Stimulated activated CD4-positive, alpha-beta T cell treated with anti-CD3 and anti-CD28 coated beads, TNF-alpha, amount 100 ng/mL, for 48 hours (primary cell): ENCODE measurements at places on chromosomes 3 and 15.
A peak's percentile ranks its signal among the peaks of the same experiment; 100 is the strongest.

DNA sequence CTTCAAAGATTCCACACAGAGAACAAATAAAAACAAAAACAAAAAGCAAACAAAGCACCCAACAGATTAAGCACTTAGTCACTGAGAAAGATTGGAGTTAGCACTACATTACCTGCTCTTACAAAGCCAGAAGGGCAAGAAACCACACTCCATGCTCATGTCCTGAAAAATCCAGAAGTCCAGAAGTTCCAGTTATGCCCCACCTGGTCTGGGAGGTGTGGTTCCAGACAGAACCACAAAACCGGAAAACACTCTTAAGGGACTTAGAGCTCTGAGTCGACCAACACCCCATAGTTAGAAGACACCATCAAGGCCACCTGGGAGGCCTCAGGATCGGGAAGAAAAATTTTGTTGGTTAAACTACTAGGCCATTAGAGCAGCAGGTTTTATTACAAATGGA lies 88.9 kb downstream of the TNIK start:
- no peak for DNase-seq

DNA sequence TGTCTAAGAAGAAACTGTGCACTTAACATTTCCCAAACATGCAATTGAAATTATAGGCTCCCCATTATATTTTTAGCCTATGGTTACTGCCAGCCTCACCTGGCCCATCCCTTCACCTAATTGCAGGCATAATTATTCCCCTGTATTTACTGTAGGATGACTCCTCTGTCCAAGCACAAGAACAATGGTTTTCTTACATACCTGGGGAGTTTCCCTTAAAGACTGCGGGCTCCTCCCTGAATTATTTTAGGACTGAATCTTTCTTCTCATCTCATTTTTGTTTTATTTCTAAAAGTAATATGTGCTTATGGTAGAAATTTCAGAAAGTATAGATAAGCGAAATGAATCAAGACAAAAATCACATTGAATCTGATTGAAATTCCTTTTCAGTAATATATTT lies 11.4 kb downstream of the TM4SF1 start:
- DNase-seq, result no peak

DNA sequence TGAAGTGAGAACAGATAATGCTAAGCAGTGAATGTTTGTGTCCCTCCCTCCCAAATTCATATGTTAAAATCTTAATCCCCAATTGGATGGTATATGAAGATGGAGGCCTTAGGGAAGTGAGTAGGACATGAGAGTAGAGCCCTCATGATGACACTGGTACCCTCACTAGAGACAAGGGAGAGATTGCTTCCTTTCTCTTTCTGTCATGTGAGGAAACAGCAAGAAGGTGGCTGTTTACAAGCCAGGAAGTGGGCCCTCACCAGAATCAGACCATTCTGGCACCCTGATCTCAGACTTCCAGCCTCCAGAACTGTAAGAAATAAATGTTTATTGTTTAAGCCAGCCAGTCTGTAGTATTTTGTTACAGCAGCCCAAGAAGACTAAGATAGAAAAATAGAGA lies 209.5 kb downstream of the SATB1 start:
- no peak for DNase-seq

DNA sequence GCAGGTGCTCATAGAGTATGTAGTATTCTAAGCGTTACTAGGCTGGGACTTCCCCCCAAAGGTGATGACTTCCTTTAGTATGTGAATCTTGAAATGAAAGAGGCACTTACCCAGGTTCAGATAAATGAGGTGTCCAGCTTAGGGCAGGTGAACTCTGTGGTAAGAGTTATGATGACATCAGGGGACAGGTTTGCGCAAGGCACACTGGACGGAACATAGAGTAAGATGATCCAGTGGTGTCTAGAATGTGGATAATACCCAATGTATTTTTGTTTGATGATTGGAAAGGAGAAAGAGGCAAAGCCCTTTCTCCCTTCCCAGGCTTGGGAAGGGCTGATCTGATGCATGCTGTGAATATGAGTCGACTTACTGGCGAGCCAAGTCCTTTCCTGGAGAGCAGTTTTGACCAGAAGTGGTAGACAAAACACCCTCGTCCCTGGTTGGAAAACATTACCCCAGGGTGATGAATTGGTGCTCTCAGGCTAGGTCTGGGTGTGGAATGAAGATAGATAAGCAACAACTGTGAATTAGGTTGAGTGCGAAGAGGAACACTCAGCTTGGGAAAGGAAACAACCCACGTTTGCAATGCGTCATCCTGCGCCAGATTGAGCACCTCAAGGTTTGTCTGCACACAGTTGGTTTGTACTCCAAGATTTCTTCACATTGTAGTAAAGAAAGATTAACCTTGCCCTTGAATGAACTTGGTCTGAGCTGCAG lies 124.2 kb downstream of the GHSR start:
- peak; percentile 25 for DNase-seq

DNA sequence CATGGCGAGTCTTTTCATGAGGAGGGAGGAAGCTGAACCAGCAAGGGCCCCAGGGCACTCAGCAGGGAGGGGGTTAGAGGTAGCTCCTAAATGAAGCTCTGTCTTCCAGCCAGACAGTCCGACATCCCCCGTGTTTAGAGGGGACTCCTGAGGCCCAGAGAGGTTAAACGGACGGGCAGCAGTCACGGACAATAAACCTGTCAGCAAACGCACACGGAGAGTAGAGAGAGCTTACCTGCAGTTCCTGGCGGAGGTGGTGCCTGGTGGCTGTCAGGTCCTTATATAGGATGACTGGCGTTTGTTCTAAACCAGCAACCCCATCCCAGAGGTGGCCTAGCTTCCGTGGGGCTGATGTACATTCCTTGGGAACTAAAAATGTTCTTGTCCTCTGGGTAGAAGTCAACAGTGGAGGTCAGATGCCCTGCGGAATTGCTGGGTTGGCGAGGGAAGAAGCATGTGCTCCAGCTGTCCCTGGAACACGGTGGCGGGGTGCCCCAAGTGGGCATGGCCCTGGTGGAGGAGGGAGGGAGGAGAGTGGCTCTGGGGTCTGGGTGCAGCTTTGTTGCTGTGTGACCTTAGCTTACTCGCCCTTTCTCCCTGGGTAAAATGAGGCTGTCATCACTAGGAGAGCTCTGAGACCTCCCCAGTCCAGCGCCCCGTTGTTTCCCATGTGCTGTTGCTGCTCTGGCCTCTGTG lies 2.1 kb downstream of the GHRL start:
- DNase-seq, result no peak

GRCh38 chr15:69750253-69750652 lies 297.6 kb downstream of the RPLP1 start:
- DNase-seq, result no peak

GRCh38 chr3:99659032-99659431 lies 20.6 kb downstream of the COL8A1 start:
- peak; percentile 26 for DNase-seq

DNA sequence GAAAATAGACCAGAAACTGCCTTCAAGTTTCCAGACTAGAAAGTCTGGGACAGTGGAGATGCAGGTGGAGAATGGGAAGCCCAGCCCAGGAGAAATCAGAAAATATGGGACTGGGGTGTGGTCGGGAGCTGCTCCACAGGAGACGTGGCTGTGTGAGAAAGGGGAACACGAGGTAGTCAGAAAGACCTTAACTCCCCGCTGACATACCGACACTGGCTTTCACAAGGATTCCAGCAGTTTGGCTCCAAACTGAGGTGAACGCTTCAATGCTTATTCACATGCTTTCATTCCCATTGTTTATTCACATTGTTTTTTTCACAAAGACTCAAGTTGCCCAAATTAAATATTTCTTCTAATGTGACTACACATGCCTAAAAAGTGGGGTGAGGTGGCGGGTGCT lies 111.5 kb upstream of the SLCO3A1 start:
- DNase-seq, result no peak

- DNase-seq, result no peak
These were observed 112.8 kb downstream of the CHDH start for GRCh38 chr3:53733446-53733845.

DNA sequence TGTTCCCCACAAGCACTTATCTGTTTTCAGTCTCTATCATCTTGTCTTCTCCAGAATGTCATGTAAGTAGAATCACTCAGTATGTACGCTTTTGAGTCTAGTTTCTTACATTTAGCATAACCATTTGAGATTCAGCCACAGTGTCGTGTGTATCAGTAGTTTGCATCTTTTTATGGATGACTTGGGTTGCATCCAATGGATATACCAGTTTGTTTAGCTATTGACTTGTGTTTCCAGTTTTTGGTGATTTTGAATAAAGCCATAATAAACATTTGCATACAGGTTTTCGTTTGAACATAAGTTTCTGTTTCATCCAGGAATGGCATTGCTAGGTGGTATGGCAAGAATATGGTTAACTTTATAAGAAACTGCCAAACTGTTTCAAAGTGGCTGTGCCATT lies 12.1 kb downstream of the GRIP2 start:
- DNase-seq, result no peak

GRCh38 chr3:17160597-17160996 lies 275.8 kb downstream of the PLCL2 start:
- DNase-seq, result no peak

GRCh38 chr3:12237912-12238650 lies 50.8 kb upstream of the PPARG start:
- no peak for DNase-seq

DNA sequence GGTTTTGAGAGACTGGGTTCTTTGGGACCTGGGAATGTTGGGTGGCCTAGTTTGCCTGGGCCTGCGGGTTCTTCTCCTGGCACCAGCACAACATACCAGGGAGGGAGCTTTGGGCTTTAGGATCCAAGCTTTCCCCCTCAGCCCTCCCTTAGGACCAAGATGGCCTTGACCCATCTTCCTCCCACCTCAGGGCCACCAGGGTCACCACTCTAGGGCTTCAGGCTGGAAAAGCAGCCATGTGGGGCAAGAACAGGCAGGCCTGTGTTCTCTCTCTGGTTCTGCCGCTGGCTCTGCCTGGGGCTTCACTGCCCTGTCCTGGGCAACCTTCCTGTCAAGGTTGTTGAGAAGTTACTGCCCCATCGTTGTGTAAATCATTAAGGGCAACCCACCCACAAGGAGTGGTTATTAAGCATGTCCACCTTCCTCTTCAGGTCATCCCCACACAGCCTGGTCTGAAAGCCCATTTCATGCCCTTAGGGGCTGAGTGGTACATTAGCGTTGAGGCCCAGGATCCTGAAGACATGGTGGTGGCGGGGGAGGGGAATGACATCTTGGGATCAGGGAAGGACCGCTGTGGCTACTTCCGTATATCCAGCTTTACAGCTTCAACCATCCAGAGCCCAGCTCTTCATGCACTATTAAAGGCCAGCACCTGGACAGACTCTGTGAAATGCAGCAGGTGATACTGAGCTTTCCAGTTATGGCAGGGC lies 652 bp downstream of the DUOX1 start:
- DNase-seq, result no peak

GRCh38 chr3:68664276-68664675 lies 268.1 kb downstream of the TAFA4 start:
- no peak for DNase-seq

DNA sequence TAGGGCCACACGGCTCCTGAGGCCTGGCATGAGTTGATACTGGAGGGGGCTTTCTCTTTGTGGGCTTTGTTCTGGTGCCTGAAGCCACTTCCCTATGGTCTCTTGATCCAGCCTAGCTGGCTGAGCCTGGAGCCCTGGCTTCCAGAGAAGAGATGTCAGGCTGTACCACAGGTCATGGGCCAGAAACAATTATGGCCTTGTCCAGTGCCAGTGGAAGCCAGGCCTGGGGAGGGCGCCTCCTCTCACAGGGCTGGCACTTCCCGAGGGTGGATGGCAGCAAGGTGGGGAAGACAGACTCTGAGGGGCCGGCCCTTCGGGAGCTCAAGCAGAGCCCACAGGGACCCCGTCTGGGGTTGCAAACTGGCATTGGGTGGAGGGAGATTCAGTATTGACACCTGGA lies 34.9 kb upstream of the ACAD9 start:
- DNase-seq, result no peak

DNA sequence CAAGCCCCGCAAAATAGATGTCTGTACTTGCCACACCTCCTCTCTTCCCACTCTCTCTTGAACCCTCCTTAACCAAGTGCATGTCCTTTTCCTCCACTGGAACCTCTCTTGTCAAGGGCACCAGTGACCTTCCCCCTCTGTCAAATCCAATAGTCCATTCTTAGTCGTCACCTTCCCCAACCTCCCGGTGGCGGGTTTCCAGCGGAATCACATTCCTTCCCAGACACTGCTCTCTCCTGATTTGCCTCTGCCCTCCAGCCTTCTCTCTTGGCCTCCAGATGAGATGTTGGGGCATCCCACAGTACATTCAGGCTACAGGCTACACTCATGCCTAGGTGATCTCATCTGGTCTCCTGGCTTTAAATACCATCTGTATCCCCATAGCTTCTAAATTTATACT lies 31.1 kb downstream of the SCN5A start:
- no peak for DNase-seq

GRCh38 chr3:49914906-49915305 lies 11.2 kb upstream of the MST1R start:
- DNase-seq, result no peak

DNA sequence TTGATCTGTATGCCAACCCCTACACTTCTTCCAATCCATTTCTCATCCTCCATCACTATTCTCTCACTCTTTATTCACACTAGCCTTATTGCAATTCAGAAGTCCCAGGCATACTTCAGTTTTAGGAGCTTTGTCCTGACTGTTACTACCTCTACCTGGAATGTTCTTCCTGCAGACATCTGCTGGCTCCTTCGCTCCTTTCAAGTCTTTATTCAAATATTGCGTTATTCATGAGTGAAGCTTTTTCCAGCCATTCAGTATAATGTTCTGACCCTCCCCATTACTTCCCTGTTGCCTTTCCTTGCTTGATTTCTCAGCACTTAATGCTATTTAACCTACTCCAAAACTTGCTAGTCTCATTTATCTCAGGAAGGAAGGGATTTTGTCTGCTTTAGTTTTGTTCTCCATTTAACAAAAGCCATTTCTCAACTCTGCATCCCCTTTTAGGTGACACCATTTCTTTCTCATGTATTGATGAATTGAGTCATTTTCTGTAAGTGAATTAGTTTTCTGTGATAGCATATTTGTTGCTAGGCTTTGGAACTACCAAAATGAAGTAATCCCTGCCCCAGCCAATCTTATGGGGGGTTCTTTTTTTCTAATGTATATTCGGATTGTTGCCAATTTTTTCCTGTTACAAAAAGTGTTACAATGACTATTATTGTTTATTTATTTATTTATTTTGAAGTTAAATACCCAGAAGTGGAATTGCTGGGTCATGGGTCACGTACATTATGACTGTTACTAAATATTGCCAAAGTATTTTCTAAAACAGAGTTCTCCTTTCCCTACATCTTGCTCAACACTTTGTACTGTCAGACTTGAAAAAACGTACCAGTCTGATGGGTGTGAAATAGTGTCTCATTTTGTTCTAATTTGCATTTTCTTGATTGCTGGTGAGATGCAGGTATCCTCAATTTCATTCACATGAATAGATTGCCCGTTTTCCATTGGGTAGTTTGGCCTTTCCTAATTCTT lies 9.4 kb downstream of the ATP11B start:
- no peak for DNase-seq

DNA sequence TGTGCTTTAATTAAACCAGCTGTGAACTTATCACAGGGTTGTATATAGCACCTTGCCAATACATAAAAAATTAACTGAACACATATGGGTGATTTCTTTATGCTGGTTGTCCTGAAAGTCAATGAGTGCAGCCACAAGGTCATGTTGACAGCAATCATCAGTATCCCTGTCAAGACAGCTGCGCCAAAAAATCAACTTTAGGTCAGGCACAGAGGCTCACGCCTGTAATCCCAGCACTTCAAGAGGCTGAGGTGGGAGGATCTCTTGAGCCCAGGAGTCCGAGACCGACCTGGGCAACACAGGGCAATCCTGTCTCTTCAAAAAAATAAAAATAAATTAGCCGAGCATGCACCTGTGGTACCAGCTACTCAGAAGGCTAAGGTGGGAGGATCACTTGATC lies 707.3 kb downstream of the SI start:
- DNase-seq, result no peak
